HCEC 1CT (cell line): ENCODE measurements at places on chromosomes 11 and 22.

DNA sequence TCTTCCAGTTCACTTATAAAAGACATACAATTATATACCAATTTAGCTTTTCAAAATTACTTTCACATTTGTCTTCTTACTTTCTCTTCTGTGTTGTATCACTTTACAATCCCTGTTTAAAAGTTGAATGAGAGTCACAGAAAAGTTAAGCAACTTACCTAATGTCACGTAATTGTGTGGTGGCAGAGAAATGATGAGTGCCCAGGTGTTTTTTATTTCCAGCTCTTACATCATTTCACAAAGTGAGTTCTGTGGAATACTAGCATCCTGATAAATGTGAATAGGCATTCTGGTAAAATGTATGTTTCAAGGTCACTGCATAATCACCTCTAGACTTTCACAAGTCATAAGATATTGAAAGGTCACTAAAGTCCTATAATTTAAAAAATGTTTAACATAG lies 133.0 kb upstream of the FIBIN start:
- DNase-seq, result no peak

GRCh38 chr11:27931770-27932169 lies 176.2 kb downstream of the KIF18A start:
- no peak for DNase-seq

- DNase-seq, result no peak
Observed at GRCh38 chr11:10622957-10623791, 54.7 kb upstream of the LYVE1 start.

GRCh38 chr11:119671561-119672015 lies 57.4 kb downstream of the NECTIN1 start:
- peak; percentile 57 for DNase-seq

GRCh38 chr11:104876324-104876723 lies 21.9 kb downstream of the CASP12 start:
- no peak for DNase-seq

DNA sequence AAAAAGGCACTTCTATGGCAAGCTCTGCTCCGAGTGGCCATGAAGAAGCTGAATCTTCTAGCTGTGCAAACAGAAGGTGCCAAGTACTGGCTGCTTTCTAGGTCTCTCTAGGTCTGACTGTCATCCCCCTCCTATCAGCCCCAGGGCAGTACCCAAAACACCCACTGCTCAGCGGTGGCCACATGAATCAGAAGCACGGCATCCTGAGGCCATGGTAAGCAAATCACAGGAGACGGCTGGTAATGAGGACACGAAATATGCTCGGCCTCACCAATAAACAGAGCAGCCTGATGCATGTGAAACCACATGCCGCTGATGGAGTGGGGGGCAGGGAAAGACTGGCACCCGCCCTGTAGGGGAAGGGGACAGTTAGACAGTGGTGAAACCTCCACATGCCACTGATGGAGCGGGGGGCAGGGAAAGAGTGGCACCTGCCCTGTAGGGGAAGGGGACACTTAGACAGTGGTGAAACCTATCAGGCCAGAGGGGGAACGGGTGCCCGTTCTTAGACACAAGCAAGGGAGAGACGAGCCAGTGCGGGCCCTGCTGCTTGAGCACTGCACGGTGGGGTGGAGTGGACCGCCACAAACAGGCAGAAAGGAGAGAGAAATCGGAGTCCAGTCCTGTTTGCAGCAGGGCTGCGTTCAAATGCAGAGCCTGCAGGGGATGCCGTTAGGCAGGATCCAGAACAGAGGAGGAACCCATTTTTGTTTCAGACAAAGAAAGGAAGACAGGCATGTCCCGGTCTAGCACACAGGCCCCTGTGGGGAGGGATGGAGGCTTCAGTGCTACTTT lies 29.9 kb upstream of the MOB2 start:
- DNase-seq, result no peak

GRCh38 chr11:72072348-72072747 lies 8.0 kb downstream of the NUMA1 start:
- peak; percentile 81 for DNase-seq
